ENCODE measurements at places on chromosomes 11 and 22. TPM values are rescaled to one million over a fixed set of nuclear protein-coding genes. Genes with fewer than 3 reads are reported as not detected.

- H3K27ac ChIP-seq: no peak overlapping the region
- H3K4me1 ChIP-seq: peaks cover 3% of the 10 kb centered on the region
- H3K4me3 ChIP-seq: no peak overlapping the region
- DNase-seq: peak; percentile 85
- H3K36me3 ChIP-seq: peaks cover 2% of the 10 kb centered on the region
Observed at GRCh38 chr22:38114484-38115398, 4.3 kb upstream of the BAIAP2L2 start.

- no peak for DNase-seq
- H3K27ac ChIP-seq: no peak overlapping the region
- H3K36me3 ChIP-seq: peaks cover 4% of the 10 kb centered on the region
- H3K4me1 ChIP-seq: no peaks in the 10 kb centered on the region
Observed at GRCh38 chr11:87298155-87298554, 260.4 kb downstream of the TMEM135 start.

DNA sequence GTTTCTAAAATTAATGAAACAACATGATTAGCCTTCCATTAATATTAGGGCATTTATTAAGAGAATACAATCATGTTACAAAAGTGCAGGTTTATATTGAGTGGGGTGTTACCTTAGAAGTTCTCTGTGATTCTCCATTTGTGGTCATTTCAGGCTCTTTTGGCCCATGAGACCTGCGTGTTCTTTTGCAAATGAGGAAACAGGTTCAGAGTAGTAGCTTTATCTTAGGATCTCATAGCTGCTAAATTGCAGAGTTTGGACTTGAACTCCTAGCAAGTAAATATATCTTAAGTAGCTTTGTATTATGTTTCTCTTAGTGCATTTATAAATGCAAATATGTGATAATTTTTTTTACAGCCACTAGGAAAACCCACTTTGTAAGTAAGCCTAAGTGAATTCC lies 18.3 kb downstream of the FAR1 start:
- H3K4me1 ChIP-seq: peaks cover 19% of the 10 kb centered on the region
- no peak overlapping the region for H3K27ac ChIP-seq
- no peaks in the 10 kb centered on the region for H3K27me3 ChIP-seq
- peaks cover 24% of the 10 kb centered on the region for H3K36me3 ChIP-seq
- H3K4me3 ChIP-seq: no peak overlapping the region

DNA sequence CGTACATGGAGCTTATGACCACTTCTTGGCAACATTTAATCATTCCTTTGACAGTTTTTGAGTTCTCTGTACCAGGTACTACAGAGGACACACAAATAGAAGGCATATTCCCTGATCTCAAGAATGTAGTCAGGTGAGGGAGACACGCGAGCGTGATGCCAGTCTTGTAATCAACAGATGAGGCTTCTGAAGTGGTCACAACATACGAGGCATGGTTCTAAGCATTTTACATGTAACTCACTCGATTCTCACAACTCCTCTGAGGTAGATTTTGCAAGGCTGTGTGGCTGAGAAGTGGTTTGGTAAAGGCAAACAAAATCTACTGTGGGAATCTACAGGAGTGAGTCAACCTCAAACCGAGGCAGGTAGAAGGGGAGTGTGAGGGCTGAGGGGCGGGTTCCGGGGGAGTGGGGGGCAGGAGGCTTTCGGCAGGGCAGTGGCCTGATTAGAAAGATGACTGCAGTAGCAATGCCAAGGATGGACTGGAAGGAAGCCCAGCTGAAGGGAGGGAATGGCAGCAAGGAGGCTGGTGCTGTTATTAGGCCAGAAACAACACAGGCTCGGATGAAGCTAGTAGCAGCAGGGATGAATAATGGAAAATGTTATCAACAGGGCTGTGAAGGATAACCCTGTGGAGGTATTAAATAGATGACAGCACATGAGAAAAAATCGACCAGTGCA lies 63.8 kb downstream of the ST14 start:
- no peak overlapping the region for H3K27ac ChIP-seq
- peaks cover 4% of the 10 kb centered on the region for H3K4me1 ChIP-seq
- H3K36me3 ChIP-seq: no peaks in the 10 kb centered on the region
- DNase-seq: no peak

GRCh38 chr11:10990160-10990559 lies 132.3 kb upstream of the ZBED5 start:
- no peak overlapping the region for H3K4me3 ChIP-seq
- no peak for DNase-seq
- H3K4me1 ChIP-seq: no peaks in the 10 kb centered on the region
- H3K27ac ChIP-seq: no peak overlapping the region

DNA sequence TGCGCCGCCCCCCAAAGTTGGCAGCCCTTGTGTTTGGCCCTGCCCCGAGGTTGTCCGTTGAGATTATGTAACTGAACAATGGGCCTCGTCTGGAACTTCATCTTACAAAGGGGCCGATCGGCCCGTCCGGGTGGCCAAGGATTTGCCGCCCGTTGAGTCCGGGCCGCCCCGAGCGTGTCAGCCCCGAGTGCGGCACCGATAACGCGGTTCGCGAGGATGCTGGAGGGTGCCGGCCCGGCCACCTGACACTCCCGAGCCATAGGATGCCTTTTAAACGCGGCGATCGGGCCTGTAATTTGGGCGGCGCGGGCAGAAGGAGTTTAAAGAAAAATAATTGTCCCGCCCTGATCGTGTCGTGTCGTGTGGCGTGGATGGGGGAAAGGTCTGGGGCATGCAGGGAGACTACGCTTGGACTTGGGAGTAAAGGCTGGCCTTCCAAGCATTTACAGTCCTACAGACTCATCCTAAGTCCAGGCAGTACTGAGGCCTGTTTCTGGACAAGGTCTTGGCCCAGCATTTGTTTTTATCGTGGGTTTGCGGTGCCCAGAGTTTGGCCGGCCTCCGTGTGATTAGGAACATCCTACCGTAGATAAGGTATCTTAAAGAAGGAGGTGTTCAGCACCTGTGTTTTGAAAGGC lies 1.3 kb downstream of the WEE1 start:
- peaks cover 49% of the 10 kb centered on the region for H3K36me3 ChIP-seq
- H3K4me1 ChIP-seq: peaks cover 36% of the 10 kb centered on the region
- no peaks in the 10 kb centered on the region for H3K27me3 ChIP-seq
- peak overlapping the region; percentile 82 for H3K27ac ChIP-seq
- H3K4me3 ChIP-seq: peak overlapping the region; percentile 97
- peak; percentile 43 for DNase-seq

DNA sequence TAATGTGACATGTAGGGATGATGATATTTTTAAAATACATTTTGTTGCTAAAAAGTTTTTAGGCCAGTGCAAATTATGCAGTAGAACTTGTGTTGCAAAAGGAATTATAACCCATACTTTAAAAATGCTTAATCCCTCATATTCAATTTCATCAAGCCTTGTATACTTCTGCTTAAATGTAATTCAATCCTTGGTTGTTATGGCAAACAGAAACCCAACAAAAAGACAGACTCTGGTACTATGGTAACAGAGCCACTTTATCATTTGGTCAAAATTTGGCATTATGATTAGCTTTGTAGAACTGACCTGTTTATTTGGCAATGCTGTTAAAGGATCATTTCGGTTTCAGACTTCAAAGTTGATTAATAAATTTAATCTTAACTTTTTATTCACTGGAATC lies 284.8 kb downstream of the TMEM135 start:
- H3K4me3 ChIP-seq: no peak overlapping the region
- no peak for DNase-seq
- H3K27me3 ChIP-seq: no peaks in the 10 kb centered on the region
- H3K27ac ChIP-seq: no peak overlapping the region

Gene GALNT18
- total RNA-seq: 2.7 TPM

Gene AIFM3
- not detected for total RNA-seq

Data from activated CD4-positive, alpha-beta memory T cell treated with anti-CD3 and anti-CD28 coated beads for 36 hours (primary cell).